ENCODE measurements at places on chromosomes 2 and 18.

- no peak overlapping the region for H3K27ac ChIP-seq
- H3K27me3 ChIP-seq, result peaks cover 12% of the 10 kb centered on the region
- no peaks in the 10 kb centered on the region for H3K36me3 ChIP-seq
- H3K4me1 ChIP-seq, result no peaks in the 10 kb centered on the region
- H3K4me3 ChIP-seq, result no peak overlapping the region
- DNase-seq, result no peak
These were observed 211.0 kb upstream of the NT5C1B start for GRCh38 chr2:18800240-18800971.

GRCh38 chr2:47506436-47506835 lies 103.5 kb downstream of the MSH2 start:
- DNase-seq, result no peak
- H3K27ac ChIP-seq, result no peak overlapping the region
- H3K4me1 ChIP-seq, result no peaks in the 10 kb centered on the region
- no peaks in the 10 kb centered on the region for H3K36me3 ChIP-seq

DNA sequence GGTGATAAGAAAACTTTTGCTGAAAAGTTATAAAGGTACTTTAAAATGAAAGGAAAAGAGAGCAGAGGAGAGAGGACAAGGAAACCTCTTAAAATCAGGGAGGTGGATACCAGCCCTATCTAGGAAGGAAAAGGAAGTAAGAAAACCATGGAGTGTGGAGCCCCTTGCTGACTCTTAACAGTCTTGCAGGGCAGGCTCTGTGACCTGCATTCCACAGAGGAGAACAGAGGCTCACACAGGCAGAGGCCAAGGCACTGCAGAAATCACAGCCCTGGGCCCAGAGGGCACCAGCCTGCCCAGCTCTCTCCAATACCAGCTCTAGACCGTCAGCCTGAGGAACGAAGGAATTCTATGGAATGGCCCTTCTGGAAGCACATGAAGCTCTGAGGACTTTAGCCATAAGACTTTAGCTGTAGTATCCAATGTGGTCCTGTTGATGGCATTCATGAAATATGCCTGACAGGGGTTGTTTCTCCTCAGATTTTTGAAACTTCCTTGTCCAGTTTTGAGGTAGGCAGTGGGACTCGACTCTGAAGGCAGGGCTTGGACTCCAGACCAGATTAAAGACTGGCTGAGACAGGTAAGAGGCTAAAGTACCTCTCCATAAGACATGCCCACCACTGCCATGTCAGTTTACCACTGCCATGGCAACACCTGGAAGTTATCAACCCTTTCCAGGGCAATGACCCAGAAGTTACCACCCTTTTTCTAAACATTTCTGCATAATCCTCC lies 216.3 kb downstream of the ANAPC1 start:
- no peaks in the 10 kb centered on the region for H3K36me3 ChIP-seq
- no peaks in the 10 kb centered on the region for H3K4me1 ChIP-seq
- no peak overlapping the region for H3K27ac ChIP-seq
- DNase-seq, result no peak

DNA sequence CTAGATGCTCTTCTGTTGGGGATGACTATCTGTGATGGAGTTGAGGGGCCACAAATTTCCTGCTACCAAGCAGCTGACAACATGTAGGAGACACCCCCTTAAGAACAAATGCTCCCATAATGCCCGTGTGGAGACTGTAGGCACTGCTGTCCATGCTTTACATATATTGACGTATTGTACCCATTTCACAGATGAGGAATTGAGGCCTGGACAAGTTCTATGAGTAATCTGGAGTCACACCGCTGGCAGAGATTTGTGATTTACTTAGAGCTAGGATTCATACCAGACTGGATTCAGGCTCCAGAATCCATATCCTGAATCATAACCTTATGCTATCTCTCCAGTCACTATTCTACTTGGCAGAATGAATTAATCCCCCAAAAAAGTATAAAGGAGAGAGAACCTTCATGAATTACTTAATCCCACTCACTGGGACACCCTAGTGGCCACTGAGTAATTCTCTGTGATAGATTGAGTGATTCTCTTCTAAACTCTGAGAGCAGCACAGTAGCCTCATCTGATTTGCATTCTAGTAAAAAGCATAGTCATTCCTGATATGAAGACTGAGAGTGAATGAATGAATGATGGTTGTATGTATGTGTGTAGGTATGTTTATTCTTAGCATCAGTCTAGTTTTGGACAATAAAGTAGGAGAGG lies 460.7 kb upstream of the MEIS1 start:
- H3K4me3 ChIP-seq, result no peak overlapping the region
- H3K36me3 ChIP-seq, result no peaks in the 10 kb centered on the region
- DNase-seq, result no peak
- H3K4me1 ChIP-seq, result no peaks in the 10 kb centered on the region
- H3K27me3 ChIP-seq, result no peaks in the 10 kb centered on the region

DNA sequence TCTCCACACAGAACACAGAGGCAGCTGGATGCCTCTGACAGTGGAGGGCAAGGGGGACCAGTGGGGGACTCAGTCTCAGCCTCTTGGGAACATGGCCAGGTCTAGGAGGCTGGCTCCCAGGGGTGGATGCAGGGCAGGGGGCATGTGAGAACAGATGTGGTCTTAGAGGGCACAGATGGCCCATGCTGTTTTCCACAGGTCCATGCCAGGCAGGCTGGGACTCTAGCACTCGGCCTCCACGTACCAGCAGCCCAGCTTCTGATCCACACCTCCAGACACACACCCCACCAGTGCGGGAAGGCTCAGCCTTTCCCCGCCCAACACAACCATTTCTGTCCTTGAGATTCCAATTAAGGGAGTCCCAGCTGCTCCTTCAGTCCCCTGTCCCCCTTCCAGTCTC lies 42.4 kb downstream of the TNS1 start:
- H3K4me3 ChIP-seq, result no peak overlapping the region
- H3K27me3 ChIP-seq, result no peaks in the 10 kb centered on the region
- peaks cover 11% of the 10 kb centered on the region for H3K4me1 ChIP-seq

GRCh38 chr2:33278245-33278943 lies 198.1 kb upstream of the RASGRP3 start:
- H3K4me1 ChIP-seq, result peaks cover 8% of the 10 kb centered on the region
- no peaks in the 10 kb centered on the region for H3K27me3 ChIP-seq
- peak; percentile 21 for DNase-seq
- H3K36me3 ChIP-seq, result no peaks in the 10 kb centered on the region
- no peak overlapping the region for H3K27ac ChIP-seq

GRCh38 chr2:198913394-198914152 lies 544.2 kb downstream of the SATB2 start:
- H3K4me3 ChIP-seq, result no peak overlapping the region
- no peaks in the 10 kb centered on the region for H3K27me3 ChIP-seq
- H3K4me1 ChIP-seq, result no peaks in the 10 kb centered on the region
- H3K36me3 ChIP-seq, result no peaks in the 10 kb centered on the region
- no peak overlapping the region for H3K27ac ChIP-seq
- DNase-seq, result no peak

DNA sequence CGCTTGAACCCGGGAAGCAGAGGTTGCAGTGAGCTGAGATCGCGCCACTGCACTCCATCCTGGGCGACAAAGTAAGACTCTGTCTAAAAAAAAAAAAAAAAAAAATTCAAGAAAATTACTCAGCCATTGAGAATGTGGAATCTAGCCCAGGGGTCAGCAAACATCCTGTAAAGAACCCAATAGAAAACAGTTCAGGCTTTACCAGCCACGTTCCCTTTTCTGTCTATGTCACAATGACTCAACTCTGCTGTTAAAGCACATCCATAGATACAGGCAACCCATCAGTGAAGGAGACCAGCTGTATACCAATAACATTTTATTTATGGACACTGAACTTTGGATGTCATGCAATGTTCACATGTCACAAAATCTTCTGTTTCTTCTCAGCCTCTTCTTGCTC lies 435.6 kb upstream of the GYPC start:
- no peaks in the 10 kb centered on the region for H3K4me1 ChIP-seq
- no peak overlapping the region for H3K27ac ChIP-seq
- H3K4me3 ChIP-seq, result no peak overlapping the region
- DNase-seq, result no peak

DNA sequence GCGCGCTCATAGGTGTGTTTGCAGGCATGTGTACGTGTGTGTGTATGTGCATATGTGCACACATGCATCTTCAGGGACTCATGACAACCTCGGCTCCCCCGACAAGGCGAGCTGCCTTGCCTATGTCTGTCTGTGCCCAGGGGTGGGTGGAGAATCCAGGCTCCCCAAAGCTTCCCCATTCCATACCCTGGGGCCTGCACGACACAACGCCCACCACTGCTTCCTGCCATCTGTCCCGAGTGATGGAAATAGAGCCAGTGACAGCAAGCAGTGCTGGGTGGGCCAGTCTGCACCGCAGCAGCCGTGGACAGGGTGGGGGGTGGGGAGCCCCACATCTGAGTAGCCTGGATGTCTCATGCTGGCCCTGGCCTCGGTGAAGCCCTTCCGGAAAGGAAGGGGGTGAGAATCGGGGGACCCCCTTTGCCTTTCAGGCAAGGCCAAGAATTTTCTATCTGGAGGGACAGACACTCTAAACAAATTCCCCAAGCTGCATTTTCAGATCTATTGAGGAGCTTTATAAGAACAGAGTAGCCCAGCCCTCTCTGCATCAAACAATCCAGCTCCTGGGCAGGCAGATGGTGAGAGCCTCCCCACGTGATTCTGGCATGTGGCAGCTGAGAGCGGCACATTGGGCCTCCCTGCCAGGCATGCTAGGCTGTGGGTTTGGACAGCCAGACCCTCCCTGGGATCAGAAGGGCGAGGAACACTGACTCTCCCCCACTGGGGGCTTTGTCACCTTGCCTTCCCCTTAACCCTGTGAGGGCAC lies 4.9 kb downstream of the KCNIP3 start:
- H3K4me3 ChIP-seq, result no peak overlapping the region
- H3K4me1 ChIP-seq, result no peaks in the 10 kb centered on the region
- H3K27me3 ChIP-seq, result no peaks in the 10 kb centered on the region

GRCh38 chr2:19072161-19072560 lies 286.3 kb downstream of the OSR1 start:
- H3K4me1 ChIP-seq, result peaks cover 3% of the 10 kb centered on the region
- no peak for DNase-seq
- H3K4me3 ChIP-seq, result no peak overlapping the region
- no peaks in the 10 kb centered on the region for H3K27me3 ChIP-seq
- no peak overlapping the region for H3K27ac ChIP-seq

DNA sequence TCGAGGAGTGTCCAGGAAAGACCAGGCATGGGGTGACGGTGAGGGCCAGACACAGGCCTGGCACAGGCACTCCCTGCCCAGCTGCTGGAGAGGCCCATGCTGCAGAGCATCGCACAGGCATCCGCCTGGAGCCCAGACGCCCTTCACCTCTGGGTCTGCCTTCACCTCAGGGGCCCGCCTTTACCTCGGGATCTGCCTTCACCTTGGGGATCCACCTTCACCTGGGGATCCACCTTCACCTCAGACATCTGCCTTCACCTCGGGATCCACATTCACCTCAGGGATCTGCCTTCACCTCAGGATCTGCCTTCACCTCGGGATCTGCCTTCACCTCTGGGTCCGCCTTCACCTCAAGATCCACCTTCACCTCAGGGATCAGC lies 7.7 kb downstream of the KIF1A start:
- no peak overlapping the region for H3K27ac ChIP-seq
- no peak overlapping the region for H3K4me3 ChIP-seq
- no peaks in the 10 kb centered on the region for H3K4me1 ChIP-seq
